Stimulated activated CD8-positive, alpha-beta memory T cell treated with anti-CD3 and anti-CD28 coated beads, Interleukin-2, amount 100 ng/mL, for 48 hours (primary cell): ENCODE measurements at places on chromosomes 2 and 18.

DNA sequence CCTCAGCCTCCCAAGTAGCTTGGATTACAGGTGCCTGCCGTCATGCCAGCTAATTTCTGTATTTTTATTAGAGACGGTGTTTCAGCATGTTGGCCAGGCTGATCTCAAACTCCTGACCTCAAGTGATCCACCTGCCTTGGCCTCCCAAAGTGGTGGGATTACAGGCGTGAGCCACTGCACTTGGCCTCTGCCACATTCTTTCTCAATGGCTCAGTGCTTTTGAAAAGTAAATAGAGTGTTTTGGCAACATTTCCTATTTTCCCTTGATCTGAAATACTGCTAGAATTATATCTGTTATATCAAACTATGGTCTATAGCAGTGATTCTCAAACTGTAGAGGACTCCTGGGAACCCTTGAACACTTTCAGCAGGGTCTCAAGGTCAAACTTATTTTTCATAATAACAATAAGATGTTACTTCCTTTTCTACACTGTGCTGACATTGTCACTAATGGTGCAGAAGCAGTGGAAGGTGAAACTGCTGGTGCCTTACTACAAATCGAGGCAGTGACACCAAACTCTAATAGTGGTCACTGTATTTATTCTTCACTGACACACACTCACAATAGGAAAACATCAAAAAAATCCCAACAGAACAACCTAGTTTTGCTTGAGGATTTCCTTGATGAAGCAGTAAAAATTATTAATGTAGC, 10.6 kb downstream of the DAW1 start:
- DNase-seq: no peak

DNA sequence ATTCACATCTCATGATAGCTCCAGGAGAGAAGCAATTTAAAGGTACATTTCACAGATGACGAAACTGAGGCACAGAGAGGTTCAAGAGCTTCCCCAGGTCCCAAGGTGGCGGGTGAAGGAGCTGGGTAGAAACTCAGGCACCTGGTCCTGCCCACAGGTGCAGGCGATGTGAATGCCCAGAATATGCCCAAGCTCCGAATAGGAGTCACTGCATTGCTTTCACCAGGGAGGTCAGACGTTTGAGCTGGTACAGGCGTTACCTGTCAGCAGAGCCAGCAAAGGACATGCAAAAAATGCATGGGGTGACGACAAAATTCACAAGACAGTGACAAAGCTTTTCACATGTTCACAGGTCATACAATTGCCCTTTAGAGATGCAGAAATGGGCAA, 247.9 kb downstream of the HDAC4 start:
- DNase-seq: no peak

- DNase-seq: no peak
These were observed 85.4 kb upstream of the B3GNT2 start for GRCh38 chr2:62110415-62111025.

GRCh38 chr2:37670378-37671008, 949 bp downstream of the CDC42EP3 start:
- DNase-seq: no peak

GRCh38 chr18:68449292-68449691, 265.6 kb downstream of the TMX3 start:
- DNase-seq: no peak

- no peak for DNase-seq
These were observed 47.8 kb upstream of the C2orf74 start for GRCh38 chr2:61114147-61114546.

DNA sequence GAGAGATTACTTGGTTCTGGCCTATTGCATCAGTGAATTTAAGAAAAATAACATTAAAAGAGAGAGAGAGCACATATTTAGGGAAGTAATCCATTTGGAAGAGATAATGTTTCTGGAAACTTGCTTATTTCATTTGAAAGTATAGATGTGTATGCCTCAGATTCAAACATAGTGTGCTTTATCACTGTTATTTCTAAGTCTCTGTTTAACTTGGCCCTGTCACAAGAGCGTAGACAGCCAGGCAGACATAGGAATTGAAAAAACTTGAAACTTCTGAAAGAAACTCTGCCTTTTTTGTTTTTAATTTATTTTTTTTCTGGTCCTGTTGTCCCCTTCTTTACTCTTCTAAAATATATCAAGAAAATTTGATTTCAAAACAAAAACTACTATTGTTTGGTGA, 849.1 kb downstream of the CNTNAP5 start:
- no peak for DNase-seq

GRCh38 chr2:108627911-108628567, 91.2 kb upstream of the RANBP2 start:
- DNase-seq: no peak

- no peak for DNase-seq
These were observed 280.7 kb upstream of the RND3 start for GRCh38 chr2:150767991-150768746.

DNA sequence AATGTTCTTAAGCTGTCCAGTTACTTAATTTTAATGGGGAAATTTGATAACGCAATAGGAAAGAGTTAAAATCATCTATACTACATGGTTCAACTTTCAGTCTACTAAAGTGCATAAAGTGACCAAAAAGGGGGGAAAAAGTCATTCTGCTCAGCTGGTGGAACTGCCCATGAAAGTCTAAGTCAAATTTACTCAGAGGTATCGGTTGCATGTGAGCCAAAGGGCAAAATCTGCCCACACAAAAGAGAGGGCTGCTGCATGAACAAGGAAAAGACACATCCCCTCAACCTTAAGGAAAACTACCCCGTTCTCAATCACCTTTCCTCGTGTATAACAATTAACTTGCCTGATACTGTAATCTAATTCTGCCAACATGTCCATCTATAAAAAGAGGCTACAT, 126.1 kb downstream of the TCF4 start:
- no peak for DNase-seq
